ENCODE measurements at places on chromosomes 2 and 18.
A peak's percentile ranks its signal among the peaks of the same experiment; 100 is the strongest.

GRCh38 chr2:220504938-220505503 lies 877.6 kb downstream of the SLC4A3 start:
- DNase-seq, result no peak

DNA sequence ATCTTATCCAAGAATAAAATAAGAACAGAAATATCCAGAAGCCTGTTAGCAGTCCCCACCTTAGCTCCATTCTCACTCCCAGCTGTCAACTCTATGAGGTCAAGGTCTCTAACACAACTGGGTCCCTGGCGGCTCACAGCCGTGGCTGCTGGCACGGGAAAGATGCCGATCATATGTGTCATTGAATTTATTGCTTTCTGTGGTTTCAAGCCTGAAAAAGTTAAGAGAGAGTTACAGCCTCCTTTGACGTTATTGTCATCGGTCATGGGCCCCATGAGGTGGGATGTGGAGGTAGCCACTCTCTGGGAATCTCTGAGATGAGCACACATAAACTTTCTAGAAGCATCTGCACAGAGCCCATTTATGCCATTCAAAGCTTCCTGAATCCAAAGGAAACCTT lies 28.7 kb upstream of the CABLES1 start:
- no peak for DNase-seq

DNA sequence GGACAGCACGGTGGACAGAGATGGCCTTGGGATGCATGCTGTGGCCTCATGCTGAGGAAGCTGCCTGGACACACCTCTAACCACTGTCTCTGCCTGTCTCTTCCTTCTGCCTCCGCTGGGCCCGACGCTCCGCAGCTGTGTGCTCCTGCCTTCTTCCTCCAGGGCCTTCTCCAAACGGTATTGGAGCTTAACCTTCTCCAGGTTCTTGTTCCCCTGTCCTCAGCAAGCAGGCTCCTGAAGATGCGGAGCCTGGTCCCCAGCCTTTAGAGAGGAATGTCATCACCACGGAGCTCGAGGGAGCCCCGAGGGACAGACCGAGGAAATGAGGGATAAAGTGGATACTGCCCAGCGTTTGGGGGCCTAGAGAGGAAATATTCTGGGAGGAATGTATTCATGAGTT lies 155.1 kb downstream of the DYSF start:
- DNase-seq, result no peak

DNA sequence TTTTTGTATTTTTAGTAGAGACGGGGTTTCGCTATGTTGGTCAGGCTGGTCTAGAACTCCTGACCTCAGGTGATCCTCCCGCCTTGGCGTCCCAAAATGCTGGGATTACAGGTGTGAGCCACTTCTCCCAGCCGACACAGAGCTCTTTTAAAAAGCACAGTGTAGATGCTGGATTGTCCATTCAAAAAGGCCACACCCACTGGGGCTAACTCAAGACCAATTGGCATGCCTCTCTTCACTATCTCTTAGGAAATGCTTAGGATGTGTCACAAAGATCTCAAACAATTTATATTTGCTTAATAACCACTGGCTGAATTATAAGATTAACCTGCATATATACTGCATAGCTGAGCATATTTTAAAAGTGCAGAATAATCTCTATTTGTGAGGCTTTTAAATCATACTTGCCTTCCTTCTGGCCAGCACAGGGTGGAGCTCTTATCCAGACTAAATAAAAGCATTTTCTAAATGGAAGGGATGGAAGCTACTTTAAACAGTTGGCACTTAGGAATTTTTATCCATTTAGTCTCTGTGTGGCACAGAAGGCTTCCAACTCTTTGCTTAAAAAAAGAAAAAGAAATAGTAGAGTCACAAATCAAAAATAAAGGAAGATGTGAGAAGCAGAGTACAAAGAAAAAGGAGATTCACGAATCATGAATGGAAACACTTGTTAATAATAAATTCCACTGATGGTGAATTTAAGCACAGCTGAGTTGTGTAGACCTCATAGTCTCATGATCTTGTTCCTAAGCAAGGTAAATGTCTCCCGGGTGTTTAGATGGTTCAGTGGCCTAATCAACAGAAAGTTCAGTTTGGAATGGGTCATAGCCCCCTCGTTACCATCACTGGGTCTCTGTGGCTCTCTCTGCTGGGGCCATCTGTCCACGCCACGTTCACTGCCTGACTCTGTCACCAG lies 22.4 kb downstream of the CRYGD start:
- no peak for DNase-seq

DNA sequence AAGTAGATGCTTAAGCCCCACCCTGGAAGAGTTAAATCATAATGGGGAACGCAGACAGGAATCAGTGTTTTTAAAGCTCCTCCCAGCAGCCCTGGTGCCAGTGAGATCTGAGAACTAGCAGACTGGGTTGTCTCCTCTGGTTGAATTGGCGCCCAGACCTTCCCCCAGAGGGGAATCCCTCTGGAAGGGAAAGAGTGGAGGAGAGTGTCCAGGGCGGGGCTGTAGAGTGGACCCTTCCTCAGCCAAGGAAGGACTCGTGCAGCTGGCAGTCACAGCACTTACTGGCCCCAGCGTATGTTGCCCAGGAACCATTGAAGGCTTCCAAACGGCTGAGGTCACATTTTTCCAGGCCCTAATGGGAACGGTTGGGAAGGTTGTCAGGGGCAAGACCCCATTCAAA lies 62.5 kb downstream of the TGOLN2 start:
- DNase-seq, result no peak

- DNase-seq, result no peak
Observed at GRCh38 chr2:237406371-237406895, 7.5 kb downstream of the COL6A3 start.

- no peak for DNase-seq
Observed at GRCh38 chr18:697800-698199, 14.6 kb downstream of the ENOSF1 start.

DNA sequence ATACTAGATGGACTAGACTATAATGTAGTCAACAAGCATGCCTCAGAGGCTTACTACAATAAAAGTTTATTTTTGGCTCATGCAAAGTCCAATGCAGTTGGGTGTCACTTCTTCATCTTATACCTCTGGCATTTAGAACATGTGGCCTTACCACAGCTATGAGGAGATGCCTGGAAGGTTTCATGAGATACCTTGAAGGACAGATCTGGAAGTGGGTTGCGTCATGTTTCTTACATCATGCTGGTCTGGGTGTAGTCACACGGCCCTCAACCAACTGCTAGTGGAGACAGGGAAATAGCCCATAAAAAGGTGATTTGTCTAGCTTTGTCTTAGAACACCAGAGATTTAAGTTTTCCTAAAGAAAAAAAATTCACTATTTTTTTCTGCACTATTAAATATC lies 91.7 kb upstream of the MMADHC start:
- no peak for DNase-seq

DNA sequence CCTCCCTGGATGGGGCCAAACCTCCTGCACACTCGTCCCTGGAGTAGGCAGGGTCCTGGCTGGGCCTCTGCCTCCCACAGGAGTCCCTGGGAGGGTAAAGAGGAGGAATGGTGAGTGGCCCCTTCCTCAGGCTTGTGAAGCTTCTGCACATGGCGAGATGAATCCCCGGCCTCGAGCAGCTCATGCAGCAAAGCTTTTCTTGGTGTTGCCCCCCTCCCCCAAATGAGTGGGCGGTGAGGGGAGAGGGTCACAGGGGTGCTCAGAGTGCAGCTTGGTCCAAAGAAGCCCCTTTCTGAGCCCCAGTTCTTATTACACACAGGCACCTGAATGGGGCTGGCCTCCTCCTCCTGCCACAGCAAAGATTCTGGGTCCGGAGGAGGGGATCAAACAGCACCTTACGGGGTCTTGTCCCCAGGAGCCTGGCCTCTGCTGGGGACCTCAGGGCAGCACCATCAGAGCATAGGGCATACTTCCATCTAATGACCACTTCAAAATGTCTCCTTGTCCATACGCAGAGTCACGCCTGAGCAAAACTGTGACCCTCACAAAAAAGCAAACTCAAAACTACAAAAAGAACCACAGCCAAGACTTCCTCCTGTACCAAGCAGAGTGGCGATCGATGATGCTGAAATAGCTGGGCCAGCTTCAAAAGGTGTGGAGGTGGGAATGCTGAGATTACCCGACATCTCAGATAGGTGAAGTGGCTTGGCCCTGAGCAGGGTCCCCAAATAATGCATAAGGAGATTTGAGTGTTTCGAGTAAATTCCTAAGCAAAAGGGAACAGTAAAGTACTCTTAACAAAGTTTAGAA lies 148.4 kb upstream of the TWIST2 start:
- DNase-seq, result no peak

DNA sequence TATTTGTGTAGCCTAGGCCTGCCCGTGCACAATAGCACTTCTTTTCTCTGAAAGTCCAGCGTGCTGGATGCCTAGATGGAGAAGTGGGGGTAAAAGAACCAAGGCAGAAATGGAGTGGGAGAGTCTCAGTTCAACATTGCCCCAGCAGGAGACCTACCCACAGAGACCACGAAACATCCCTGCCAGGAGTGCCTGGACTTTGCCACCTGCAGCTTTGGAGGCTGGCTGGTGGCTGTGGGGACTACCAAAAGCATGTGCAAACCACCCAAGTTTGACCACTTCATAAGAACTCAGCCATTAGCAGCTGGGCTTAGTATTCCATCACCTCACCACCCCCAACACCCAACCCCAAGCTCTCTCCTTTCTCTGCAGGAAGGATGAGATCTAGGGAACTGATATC lies 416.9 kb upstream of the ID2 start:
- DNase-seq, result no peak

- DNase-seq, result no peak
Observed at GRCh38 chr2:126446106-126446695, 209.8 kb upstream of the GYPC start.

DNA sequence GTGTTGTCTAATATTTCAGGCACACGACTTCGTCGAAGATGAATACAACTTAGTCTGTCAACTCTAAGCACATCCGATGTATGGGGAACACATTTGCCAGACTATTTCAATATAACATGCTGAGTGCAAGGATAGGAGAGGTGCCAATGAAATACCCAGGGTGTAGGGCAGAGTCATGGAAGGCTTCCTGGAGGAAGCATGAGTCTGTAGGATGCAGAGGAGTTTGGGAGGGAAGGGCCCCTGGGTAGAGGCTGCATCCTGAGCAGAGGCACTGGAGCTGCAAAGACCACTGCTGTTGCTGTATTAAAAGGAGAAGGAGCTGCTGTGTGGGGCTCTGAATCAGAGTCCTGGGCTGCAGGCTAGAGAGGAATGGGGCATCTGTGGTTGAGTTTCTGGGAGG lies 89.9 kb downstream of the ASAP2 start:
- DNase-seq, result no peak

DNA sequence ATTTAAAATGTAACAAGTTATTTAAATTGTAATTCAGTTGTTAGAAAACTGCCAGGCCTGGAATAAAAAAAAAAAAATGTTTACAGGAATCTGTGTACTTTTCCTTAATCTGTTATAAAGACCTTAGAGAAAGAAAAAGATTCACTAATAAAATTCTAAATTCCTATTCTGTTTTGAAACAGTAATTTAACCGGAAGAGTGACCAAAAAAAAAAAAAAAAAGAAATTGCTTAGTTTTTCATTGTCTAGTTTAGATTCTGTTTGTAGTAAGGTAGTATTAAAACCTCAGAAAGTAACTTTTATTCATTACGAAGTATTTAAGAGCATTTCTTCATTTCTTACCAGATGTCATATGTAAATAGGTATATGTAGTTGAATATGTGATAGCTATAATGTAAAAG lies 2.5 kb downstream of the REL start:
- DNase-seq, result no peak

GRCh38 chr2:64268330-64269048 lies 124.3 kb upstream of the PELI1 start:
- no peak for DNase-seq

DNA sequence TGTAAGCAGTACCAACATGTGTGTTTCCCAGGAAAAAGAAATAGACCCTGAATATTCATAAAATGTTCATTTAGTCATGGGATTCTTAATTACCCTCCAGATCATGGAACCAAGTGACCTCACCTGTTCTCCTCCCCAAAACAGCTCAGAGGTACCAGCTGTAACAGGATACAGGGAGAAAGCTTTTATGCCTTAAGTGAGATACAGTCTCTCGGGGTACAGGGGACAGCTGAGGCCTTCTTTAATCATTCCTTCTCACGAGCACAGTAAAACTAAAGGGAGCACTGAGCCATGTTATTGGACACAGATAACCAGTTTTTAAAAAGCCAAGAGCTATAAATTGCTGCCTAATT lies 16.6 kb downstream of the EPHA4 start:
- no peak for DNase-seq

GRCh38 chr2:234991290-234991689 lies 39.5 kb downstream of the SH3BP4 start:
- no peak for DNase-seq

DNA sequence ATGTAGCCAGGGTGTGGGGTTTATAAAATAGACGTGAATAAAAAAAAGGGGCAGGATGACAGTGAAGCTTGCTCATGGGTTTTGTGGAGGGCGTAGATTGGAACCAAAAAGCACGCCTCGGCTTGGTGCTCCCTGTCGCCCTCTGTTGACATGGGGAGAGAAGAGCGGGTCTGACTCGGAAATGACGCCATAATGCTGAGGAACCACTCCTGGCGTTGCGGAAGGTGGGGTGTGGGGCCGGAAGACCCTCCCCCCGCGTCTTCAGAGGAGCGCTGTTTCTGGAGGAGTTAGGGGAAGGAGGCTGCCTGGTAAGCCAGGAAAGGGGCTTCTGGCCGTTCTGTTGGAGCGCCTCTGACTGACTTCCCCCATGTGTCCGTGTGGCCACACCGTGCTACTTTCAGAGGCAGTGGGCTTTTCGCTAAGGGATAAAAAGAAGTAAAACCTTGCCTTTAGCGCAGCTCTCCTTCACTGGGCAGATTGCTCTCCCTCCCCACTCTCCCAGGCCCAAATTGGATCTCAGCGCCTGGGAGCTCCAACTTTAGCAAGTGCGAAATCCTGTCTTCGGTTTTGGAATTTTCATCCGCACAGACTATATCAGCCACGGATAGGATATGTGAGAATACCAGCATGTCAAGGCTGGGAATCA lies 42.8 kb downstream of the PLEKHA3 start:
- peak; percentile 40 for DNase-seq

GRCh38 chr18:4807604-4808293 lies 352.6 kb upstream of the DLGAP1 start:
- DNase-seq, result peak; percentile 7

DNA sequence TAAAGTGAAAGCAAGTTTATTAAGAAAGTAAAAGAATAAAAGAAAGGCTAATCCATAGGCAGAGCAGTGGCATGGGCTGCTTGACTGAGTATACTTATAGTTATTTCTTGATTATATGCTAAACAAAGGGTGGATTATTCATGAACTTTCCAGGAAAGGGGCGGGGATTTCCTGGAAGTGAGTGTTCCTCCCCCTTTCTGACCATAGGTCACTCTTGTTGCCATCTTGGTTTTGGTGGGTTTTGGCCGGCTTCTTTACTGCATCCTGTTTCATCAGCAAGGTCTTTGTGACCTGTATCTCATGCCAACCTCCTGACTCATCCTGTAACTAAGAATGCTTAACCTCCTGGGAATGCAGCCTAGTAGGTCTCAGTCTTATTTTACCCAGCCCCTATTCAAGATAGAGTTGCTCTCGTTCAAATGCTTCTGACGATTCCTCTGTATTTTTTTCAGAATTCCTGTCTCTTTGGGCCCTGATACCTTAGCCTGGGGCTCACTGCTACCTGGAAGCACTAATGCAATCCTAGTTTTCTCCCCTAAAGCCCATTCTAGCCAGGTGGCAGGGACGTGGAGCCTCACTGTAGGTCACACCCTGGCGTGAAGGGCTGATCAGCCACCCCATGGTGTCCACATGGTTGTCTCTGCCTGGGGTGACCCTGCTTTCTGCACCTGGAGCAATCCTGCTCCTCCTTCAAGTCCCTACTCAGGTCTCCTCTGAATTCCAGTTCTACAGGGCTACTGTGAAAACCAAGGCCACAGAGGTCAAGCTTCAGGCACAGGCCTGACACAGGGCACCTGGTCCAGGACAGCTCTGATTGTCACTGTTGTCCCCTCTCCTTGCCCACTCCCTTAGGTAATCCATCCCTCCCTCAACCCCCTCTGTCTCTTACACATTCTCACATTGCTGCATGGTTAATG lies 6.0 kb upstream of the SLC35F6 start:
- no peak for DNase-seq

Measured in spinal cord (tissue), 10 donors.